A549 treated with CpdA at 1 μM for 4 hours (cell line): ENCODE measurements at places on chromosomes 7 and 10. TPM values are rescaled to one million over a fixed set of nuclear protein-coding genes. Genes with fewer than 3 reads are reported as not detected.

PNLIPRP3 gene
- not detected in 5 replicates for total RNA-seq

TUBB8 gene
- total RNA-seq = 0.07 to 0.26 TPM in 2 of 5 replicates, not detected in the others

BAIAP2L1 gene
- 50.8 to 56.2 TPM (median 55.3 TPM) in 5 replicates for total RNA-seq

GNA12 gene
- total RNA-seq = 40.6 to 50.0 TPM (median 47.0 TPM) in 5 replicates

C10orf53 gene
- total RNA-seq = not detected in 5 replicates

OPN1SW gene
- total RNA-seq = not detected in 5 replicates

OR9A2 gene
- not detected in 5 replicates for total RNA-seq

FKBP6 gene
- total RNA-seq = not detected in 5 replicates

LIPJ gene
- not detected in 5 replicates for total RNA-seq

CCDC6 gene
- total RNA-seq = 22.1 to 24.1 TPM (median 22.2 TPM) in 5 replicates
